ENCODE measurements at places on chromosomes 11 and 22.

- DNase-seq, result no peak
Observed at GRCh38 chr11:100712583-100712982, 25.5 kb downstream of the ARHGAP42 start.

DNA sequence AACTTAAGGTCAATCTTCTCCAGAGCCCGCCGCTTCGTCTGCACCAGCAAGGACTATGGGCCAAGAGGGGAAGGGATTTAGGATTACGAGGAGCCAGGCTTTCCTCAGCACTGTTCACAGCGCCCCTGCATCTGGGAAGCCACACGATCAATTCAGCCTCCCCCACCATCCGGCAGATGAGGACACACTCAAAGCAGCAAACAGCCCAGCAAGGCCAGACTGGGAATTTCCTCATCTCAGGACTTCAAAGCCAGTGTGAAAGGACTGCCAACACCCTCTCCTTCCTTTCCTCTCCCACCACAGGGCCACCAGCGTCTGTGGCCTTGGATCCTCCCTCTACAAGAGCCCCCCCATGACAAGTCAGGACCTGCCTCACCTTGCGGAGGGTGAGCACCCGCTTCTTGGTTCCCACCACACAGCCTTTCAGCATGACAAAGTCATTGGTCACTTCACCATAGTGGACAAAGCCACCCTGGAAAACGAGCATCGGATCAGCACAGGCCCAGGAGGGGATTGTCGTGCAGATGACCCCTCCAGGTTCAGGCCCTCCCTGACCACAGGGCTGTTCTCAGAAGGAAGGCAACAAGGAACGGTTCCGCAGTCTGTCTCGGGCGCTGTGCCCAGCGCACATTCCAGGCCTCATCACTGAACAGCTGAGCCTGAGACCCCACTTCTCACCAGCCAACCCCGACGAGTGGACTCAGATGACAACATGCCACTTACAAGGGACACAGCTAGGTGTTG, 6.0 kb downstream of the RPL3 start:
- DNase-seq, result no peak

GRCh38 chr11:75431533-75432525, 1.2 kb downstream of the KLHL35 start:
- no peak for DNase-seq

GRCh38 chr11:87150936-87151335, 113.2 kb downstream of the TMEM135 start:
- no peak for DNase-seq

- no peak for DNase-seq
Observed at GRCh38 chr11:47886096-47886495, 37.9 kb upstream of the NUP160 start.

- DNase-seq, result no peak
Observed at GRCh38 chr11:116842909-116843308, 5.5 kb upstream of the APOA1 start.

DNA sequence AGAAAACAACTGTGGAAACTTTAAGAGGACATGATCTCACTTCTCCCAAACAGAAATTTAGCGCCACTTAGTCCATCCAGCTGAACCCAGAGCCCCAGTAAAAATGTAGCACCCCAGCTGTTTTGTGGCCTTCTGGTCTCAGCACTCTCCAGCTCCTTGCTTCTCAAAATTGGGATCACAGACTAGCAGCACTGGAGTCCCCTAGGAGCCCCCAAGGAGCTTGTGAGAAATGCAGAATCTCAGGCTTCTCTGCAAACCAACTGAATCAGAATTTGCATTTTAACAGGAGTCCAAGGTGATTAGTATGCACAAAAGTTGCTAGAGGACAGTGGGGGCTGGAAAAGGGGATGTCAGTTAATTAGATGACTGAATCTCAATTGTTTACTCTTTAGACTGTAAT, 89.8 kb upstream of the FIBIN start:
- no peak for DNase-seq

DNA sequence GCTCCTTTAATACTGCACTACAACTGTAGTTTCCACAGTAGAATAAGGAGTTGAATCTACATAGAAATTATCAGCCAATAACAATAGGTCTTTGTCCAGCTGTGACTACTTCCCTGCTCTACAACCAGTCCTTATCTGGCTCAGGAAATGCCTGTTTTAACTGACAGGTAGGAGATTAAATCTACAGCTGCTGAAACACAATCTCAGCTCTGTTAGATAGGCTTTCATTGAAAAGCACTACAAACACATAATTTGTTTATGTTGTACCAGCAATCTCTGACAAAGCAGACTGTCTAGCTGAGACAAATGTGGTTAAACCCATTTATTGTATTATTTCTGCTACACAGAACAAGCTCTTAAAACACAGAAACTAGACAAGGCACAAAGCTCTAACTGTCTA, 230.0 kb downstream of the SOX6 start:
- DNase-seq, result peak; percentile 71

DNA sequence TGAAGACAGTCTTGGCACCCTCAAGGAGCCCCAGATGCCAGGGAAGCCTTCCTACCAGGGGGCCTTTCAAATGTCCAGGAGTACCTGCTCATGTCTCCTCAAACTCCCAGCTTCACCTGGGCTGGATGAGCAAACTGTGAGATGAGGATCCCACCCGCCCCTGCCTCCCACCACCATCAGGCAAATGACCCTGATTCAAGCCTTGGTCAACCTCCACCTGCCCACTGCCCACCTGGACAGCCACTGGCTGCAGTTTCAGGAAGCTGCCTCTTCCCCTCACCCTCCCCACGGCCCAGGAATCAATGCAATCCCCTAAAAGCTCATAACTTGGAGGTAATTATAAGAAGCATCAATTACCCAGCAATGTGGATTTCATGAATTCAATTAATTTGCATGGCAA, 122.7 kb downstream of the BUD13 start:
- DNase-seq, result no peak

DNA sequence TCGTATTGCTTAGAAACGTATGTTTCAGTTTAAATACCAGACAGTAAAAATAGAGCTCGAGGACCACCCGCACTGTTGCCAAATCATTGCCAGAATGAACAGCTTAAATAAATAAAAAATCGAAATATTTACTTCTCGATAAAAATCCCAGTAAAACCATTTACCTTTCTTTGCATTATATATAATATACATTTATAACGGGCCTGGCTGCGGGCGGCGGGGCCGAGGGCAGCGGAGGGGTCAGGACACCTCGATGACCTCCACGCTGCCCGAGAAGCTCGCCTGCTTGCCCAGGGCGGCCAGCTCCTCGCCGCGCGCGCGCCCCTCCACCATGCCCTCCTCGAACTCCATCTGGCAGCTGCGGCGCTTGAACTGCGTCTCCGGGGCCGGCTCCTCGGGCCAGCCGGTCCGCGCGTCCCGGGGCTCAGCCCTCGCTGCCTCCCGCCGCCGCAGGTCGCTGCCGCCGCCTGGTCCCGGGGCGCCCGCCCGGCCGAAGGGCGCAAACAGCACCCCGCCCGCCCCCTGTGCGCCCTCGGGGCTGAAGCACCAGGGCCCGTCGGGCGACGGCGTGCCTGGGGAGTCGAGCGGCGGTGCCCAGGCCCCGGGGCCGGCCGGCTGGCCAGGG, 15.7 kb downstream of the DUSP8 start:
- DNase-seq, result no peak

DNA sequence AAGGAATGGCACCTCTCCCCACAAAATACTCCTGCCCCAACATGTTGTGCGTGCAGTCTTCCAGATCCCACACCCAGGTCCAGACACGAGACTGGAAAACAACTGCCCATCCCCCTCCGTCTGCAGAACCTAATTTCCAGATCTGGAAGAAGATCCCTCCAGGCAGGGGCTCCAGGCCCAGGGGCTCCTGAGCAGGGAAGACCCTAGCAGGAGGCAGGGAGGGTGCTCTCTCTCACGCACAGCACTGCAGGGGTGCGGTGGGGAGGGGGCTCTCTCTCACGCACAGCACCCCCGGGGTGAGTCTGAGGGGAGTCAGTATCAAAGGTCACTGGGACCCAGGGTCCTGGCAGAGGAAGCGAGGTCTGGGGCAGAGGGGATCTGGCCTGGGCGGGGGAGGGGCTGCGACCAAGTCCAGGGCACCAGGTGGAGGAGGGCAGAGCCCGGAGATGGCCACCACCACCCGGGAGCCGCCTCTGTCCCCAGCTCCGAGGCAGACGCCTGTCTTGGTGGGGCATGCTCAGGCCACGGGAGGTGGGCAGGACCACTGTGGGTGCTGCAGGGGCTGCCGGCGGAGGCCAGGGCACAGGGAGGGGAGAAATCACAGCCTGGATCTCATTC, 1.7 kb downstream of the MLC1 start:
- no peak for DNase-seq

DNA sequence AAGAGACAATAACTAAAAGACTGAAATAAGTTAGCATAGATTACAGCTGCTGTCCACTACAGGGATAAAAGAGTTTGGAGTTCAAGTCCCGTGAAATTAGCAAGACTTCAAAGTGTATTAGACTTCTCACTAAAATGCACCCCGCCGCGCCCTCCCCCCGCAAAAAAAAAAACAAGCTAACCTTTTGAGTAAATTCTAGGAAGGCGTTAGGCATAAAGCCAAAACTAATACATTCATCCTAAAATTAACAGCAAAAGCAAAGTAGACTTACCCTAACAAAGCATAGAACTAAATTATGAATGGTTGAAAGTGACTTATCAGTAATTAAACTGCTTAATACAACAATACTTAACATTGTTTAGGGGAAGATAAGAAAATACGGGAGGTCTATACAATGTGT, 581.0 kb upstream of the CHORDC1 start:
- DNase-seq, result no peak

- DNase-seq, result no peak
Observed at GRCh38 chr11:64156235-64157011, 9.5 kb downstream of the MACROD1 start.

DNA sequence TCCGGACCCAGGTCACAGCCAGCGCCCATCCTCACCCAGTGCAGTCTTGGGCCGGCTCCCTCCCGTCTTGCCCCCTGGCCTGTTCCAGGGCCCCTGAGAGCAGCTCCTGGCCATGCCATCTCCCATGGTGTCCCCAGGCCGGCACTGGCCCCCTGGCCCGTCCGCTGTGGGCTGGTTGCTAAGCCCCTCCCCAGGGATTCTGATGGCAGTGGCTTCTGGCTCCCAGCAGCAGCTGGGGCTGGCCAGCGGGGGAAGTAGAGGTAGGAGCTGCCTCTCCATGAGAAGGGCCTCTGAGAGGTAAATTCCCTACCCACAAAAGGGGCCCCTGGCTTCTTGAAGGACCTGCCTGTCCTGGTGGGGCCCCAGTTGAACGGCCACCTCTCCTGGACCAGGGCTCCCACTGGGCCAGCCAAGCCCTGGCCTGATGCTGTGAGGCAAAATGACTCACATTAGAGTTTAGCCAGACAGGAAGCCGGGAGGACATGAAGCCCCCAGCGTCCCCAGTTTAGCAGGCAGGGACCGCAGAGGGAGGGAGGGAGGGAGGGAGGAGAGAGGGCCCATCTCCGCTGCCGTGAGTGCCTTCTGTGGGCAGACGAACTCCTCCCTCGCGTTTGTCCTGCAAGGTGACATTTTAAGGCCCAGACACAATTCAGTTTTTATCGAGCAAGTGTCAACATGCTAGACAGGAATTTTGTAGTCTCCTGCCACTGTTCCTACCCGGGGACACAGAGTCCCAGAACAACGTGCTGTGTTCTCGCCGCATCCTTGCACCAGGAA, 32.9 kb upstream of the GAL start:
- no peak for DNase-seq

- DNase-seq, result no peak
Observed at GRCh38 chr11:122163053-122163819, 47.2 kb upstream of the BLID start.

DNA sequence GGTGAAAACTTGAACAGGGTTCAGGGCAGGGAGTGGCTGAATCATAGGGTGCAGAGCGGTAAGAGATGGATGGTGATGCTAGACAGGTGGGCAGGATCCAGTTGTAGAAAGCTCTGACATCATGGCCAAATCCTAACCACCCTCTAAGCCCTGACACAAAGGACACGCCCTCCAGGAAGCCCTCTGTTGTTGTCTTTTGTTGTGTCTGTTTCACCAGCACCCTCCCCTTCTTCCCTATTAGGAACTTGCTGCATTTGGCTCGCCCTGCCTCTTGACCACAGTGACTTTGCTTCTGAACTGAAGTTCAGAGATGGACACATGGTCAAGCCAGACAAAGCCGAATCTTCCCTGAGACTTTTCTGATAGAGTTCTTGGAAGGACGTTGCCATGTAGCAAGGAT, 14.2 kb upstream of the APOL6 start:
- DNase-seq, result no peak
